ENCODE measurements at places on chromosomes 5 and 9. TPM values are rescaled to one million over a fixed set of nuclear protein-coding genes. Genes with fewer than 3 reads are reported as not detected.

- DNase-seq = no peak
Measured at GRCh38 chr9:71758277-71758676, 10.0 kb downstream of the CEMIP2 start.

- DNase-seq = no peak
Measured at GRCh38 chr5:43676083-43676840, 73.3 kb downstream of the NNT start.

The MCTP1 gene
- 0.15 TPM for total RNA-seq

The TOR1A gene
- 31.6 TPM for total RNA-seq

The ORM2 gene
- 283 TPM for total RNA-seq

The PRDM9 gene
- not detected for total RNA-seq

Data from HepG2 (cell line).